ENCODE measurements at places on chromosomes 12 and 14. TPM values are rescaled to one million over a fixed set of nuclear protein-coding genes. Genes with fewer than 3 reads are reported as not detected.

TAS2R7 gene
- total RNA-seq = not detected

TESPA1 gene
- total RNA-seq = 93.8 TPM

ORAI1 gene
- total RNA-seq = 53.5 TPM

BEGAIN gene
- total RNA-seq = 1.3 TPM

KRT2 gene
- 0.42 TPM for total RNA-seq

GRCh38 chr12:7450667-7451066 is 6.7 kb upstream of the CD163L1 start:
- H3K36me3 ChIP-seq = no peaks in the 10 kb centered on the region
- H3K27ac ChIP-seq = no peak overlapping the region
- H3K27me3 ChIP-seq = peaks cover 7% of the 10 kb centered on the region
- DNase-seq = no peak

GRCh38 chr12:112627851-112628250 is 163.7 kb upstream of the RPH3A start:
- H3K27ac ChIP-seq = no peak overlapping the region
- H3K36me3 ChIP-seq = no peaks in the 10 kb centered on the region
- no peaks in the 10 kb centered on the region for H3K4me1 ChIP-seq
- DNase-seq = no peak
- H3K4me3 ChIP-seq = no peak overlapping the region

DNA sequence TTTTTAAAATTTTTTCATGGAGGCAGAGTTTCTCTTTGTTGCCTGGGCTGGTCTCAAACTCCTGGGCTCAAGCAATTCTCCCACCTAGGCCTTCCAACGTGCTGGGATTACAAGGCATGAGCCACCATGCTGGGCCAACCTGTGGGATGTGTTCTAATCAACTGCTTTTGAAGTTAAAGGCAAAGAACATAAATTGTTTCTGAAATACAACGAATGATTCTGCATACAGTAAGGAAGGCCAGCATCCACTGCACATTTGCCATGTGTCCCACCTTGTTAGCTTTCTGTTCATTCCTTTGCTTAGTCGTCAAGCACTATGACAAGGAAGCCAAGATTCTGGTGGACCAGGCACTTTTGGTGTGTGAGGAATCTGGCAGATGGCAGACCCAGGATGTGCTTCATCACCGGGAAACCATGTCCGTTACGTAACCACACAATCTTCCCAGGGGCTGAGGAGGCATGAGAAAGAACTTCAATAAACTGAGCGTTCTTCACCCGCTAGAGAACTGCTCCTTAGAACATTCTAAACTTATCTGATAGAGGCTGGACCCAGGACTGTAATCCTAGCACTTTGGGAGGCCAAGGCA is 24.5 kb downstream of the MOK start:
- H3K4me3 ChIP-seq = no peak overlapping the region
- no peaks in the 10 kb centered on the region for H3K36me3 ChIP-seq
- H3K27me3 ChIP-seq = no peaks in the 10 kb centered on the region
- DNase-seq = no peak
- no peak overlapping the region for H3K27ac ChIP-seq

GRCh38 chr14:104637546-104638003 is 33.0 kb upstream of the TMEM179 start:
- no peaks in the 10 kb centered on the region for H3K36me3 ChIP-seq
- no peak overlapping the region for H3K4me3 ChIP-seq
- no peak for DNase-seq
- no peaks in the 10 kb centered on the region for H3K4me1 ChIP-seq
- H3K27ac ChIP-seq = no peak overlapping the region
- no peaks in the 10 kb centered on the region for H3K27me3 ChIP-seq

GRCh38 chr12:40989785-40990184 is 198.3 kb upstream of the PDZRN4 start:
- H3K4me3 ChIP-seq = no peak overlapping the region
- H3K36me3 ChIP-seq = no peaks in the 10 kb centered on the region
- no peak overlapping the region for H3K27ac ChIP-seq

GRCh38 chr12:64691227-64691794 is 67.9 kb downstream of the GNS start:
- peak overlapping the region; percentile 34 for H3K27ac ChIP-seq
- H3K4me1 ChIP-seq = peaks cover 89% of the 10 kb centered on the region
- no peak overlapping the region for H3K4me3 ChIP-seq
- H3K27me3 ChIP-seq = no peaks in the 10 kb centered on the region
- no peak for DNase-seq

DNA sequence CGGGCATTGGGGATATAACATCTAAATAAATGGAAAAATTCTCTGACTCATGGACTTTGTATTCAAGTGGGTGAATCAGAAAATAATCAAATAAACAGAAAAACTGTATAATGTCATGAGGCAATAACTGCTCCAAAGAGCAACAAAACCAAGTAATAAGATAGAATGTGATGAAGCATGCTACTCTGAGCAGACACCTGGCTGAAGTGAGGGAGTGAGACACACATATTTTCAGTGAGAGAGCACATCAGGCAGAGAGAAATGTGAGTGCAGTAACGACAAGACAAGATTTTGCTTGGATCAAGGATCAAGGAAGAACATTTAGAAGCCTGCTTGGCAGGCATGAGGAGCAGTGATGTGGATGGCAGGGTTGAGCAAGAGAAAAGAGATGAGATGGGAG is 75.8 kb upstream of the CCDC91 start:
- no peaks in the 10 kb centered on the region for H3K36me3 ChIP-seq
- H3K4me1 ChIP-seq = no peaks in the 10 kb centered on the region
- DNase-seq = no peak
- H3K27ac ChIP-seq = no peak overlapping the region
- no peak overlapping the region for H3K4me3 ChIP-seq

GRCh38 chr14:106062502-106063272 is 536.3 kb downstream of the TMEM121 start:
- no peaks in the 10 kb centered on the region for H3K36me3 ChIP-seq
- H3K27ac ChIP-seq = no peak overlapping the region
- H3K4me3 ChIP-seq = no peak overlapping the region
- H3K27me3 ChIP-seq = peaks cover 13% of the 10 kb centered on the region
- H3K4me1 ChIP-seq = peaks cover 3% of the 10 kb centered on the region

DNA sequence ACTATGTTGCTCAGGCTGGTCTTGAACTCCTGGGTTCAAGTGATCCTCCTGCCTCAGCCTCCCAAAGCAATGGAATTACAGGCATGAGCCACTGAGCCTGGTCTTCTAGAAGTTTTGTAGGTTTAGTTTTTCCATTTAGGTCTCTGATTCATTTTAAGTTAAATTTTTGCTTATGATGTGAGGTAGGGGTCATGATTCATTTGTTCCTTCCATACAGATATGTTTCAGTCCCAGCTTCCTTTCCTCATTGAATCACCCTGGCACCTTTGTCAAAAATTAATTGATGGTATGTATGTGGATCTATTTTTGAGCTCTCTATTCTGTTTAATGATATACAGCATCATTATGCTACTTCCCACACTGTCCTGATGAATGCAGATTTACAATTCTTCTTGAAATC is 25.6 kb upstream of the CABP1 start:
- no peak overlapping the region for H3K4me3 ChIP-seq
- H3K4me1 ChIP-seq = no peaks in the 10 kb centered on the region
- no peak for DNase-seq
- no peak overlapping the region for H3K27ac ChIP-seq

DNA sequence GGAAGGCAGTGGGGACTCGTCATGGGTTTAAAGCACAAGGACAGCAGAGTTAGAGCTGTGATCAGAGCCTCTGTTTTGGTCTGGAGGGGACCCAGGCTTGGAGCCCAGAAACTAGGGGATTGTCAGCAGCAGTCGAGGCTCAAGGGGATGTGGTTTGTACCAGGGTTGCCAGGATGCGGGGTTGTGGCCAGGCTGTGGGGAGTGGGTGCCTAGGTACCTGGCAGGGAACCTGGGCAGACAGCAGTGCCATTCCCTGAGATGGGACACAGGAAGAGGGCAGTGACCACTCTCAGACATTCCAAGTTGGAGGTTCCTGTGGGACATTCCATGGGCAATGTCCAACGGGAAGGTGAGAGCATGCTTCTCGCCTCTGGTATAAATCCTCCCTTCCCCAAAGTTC is 222.3 kb downstream of the SLC41A2 start:
- no peak overlapping the region for H3K4me3 ChIP-seq
- peaks cover 96% of the 10 kb centered on the region for H3K4me1 ChIP-seq
- peaks cover 9% of the 10 kb centered on the region for H3K36me3 ChIP-seq
- H3K27me3 ChIP-seq = no peaks in the 10 kb centered on the region
- H3K27ac ChIP-seq = no peak overlapping the region

DNA sequence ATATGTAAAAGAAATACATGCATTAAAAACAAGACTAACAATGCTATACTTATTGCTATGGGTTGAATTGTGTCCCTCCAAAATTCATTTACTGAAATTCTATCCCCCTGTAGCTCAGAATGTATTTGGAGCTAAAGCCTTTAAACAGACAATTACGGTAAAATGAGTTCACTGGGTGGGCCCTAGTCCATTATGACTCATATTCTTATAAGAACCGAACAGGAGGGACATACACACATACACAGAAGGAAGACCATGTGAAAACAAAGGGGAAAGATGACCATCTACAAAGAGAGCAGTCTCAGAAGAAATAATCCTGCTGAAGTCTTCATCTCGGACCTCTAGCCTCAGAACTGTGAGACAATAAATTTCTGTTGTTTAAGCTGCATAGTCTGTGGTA is 77.1 kb upstream of the ANKS1B start:
- H3K4me3 ChIP-seq = no peak overlapping the region
- no peak overlapping the region for H3K27ac ChIP-seq
- peaks cover 34% of the 10 kb centered on the region for H3K36me3 ChIP-seq
- no peaks in the 10 kb centered on the region for H3K27me3 ChIP-seq
- no peak for DNase-seq

DNA sequence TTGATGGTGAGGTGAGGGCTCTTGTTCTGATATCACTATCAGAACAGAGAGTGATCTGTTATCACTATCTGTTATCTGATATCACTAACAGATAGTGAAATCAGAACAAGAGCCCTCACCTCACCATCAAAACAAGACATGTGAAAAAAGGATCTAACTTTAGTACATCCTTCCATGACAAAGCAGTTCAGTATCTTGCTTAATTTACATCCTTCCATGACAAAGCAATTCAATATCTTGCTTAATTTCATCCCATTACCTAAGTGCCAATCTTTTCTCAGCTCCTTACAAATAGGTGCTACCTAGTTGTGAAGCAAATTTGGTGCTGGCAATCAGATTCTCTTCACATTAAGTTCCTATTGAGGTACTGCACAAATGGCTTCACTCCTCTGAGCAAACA is 1865.6 kb upstream of the FLRT2 start:
- no peak overlapping the region for H3K27ac ChIP-seq
- no peak overlapping the region for H3K4me3 ChIP-seq
- no peaks in the 10 kb centered on the region for H3K27me3 ChIP-seq
- H3K36me3 ChIP-seq = no peaks in the 10 kb centered on the region

- no peaks in the 10 kb centered on the region for H3K36me3 ChIP-seq
- H3K27ac ChIP-seq = no peak overlapping the region
- no peak for DNase-seq
- no peaks in the 10 kb centered on the region for H3K27me3 ChIP-seq
- no peaks in the 10 kb centered on the region for H3K4me1 ChIP-seq
Observed at GRCh38 chr12:83102499-83102898, 415.8 kb downstream of the TMTC2 start.

- peaks cover 7% of the 10 kb centered on the region for H3K27me3 ChIP-seq
- no peak overlapping the region for H3K27ac ChIP-seq
- no peak overlapping the region for H3K4me3 ChIP-seq
- no peaks in the 10 kb centered on the region for H3K4me1 ChIP-seq
- peak; percentile 48 for DNase-seq
Observed at GRCh38 chr12:75526655-75527511, 15.5 kb upstream of the KRR1 start.

DNA sequence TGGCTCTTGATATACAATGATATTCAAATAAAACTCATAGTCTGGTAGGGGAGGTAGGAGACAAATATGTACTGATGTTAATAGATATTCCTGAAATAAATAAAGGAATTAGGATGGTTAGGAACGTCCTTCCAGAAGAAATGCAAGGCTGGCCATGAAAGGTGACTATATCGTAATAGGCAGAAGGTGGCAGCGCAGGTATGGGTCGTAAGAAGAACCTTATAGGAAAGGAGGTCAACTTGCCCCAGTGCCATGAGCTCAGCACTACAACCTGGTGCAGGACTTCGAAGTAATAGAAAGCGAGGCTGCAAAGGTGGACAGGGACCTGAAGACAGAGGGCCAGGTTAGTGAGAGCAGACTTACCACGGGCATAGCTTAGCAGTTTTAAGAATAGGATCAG is 55.3 kb upstream of the FGD4 start:
- no peaks in the 10 kb centered on the region for H3K4me1 ChIP-seq
- H3K4me3 ChIP-seq = no peak overlapping the region
- no peak for DNase-seq
- H3K36me3 ChIP-seq = peaks cover 3% of the 10 kb centered on the region
- no peaks in the 10 kb centered on the region for H3K27me3 ChIP-seq

DNA sequence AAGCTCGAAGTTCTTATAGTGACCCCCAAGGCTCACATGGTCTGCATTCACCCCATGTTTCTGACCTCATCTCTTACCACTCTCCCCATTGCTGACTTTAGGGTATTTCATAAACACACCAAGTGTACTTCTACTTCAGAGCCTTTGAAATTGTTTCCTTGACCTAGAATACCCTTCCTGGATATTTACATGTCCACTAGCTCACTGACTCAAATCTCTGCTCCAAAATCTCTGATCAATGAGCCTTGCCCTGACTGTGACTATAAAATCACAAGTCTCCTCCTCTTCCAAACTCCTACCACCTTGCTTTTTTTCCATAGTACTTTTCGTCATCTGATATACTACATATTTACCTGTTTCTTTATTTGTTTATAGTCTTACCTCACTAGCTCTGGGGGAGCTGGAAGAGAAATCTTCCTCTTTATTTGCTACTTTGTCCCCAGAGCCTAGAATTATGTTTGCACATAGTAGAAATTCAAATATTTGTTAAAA is 105.1 kb downstream of the RMST start:
- H3K4me1 ChIP-seq = no peaks in the 10 kb centered on the region
- H3K27ac ChIP-seq = no peak overlapping the region
- no peak overlapping the region for H3K4me3 ChIP-seq
- no peaks in the 10 kb centered on the region for H3K36me3 ChIP-seq

- H3K27me3 ChIP-seq = no peaks in the 10 kb centered on the region
- no peak for DNase-seq
- H3K4me3 ChIP-seq = no peak overlapping the region
- no peaks in the 10 kb centered on the region for H3K36me3 ChIP-seq
- no peaks in the 10 kb centered on the region for H3K4me1 ChIP-seq
- no peak overlapping the region for H3K27ac ChIP-seq
Observed at GRCh38 chr12:42892702-42893551, 303.4 kb upstream of the PRICKLE1 start.

DNA sequence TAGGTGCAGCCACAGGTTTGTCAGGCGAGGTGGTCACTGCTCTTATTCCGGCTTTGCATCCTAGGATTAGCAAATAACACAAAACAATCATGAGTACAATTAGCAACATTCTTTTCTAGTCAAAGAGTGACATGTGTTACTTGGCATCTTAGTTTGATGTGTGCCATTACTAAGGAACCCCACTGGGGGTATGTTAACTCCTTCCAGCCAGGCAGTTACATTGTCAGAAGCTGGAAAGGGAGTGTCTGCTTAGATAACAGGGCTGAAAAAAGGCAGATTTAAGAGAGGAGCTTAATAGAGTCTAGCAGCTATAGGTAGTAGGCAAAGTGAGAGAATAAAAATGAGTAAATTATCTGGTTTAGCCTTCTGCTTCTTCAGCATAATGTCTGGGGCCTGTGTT is 30.5 kb upstream of the METAP2 start:
- DNase-seq = no peak
- no peaks in the 10 kb centered on the region for H3K4me1 ChIP-seq
- H3K27ac ChIP-seq = no peak overlapping the region
- peaks cover 6% of the 10 kb centered on the region for H3K27me3 ChIP-seq
